ENCODE measurements at places on chromosomes 3 and 15.

GRCh38 chr3:32256206-32256605 is 17.7 kb downstream of the CMTM8 start:
- DNase-seq, result no peak

- DNase-seq, result no peak
Observed at GRCh38 chr15:57820119-57820518, 113.6 kb downstream of the POLR2M start.

DNA sequence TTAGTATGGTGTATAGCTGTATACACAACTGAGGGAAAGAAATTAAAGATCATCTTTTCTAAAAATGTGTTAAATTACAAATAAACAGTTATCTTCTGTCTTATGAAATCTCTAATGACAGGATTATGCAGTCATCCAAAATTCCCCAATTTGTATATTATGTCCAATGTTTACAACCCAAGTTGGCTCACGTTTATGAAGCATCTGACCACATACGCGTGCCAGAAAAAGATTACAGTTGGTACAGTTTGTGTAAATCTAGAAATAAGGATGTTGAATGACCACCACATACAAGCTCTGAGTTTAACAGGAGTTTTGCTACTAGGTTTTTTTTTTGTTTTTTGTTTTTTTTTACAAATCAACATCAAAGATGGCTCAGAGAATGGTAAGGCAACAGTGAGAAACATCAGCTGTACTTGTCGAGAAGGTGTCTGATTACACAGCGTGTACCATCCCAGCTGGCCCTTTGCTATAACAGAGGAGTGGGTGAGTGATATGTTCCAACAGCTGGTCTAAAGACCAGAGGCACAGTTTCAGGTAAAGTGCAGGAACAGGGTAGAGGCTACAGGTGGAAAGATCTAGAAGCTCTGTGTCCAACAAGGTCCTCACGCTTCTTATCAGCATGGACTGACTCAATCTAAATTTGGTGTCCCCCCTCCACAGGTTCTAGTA is 47.1 kb downstream of the USF3 start:
- DNase-seq, result no peak

DNA sequence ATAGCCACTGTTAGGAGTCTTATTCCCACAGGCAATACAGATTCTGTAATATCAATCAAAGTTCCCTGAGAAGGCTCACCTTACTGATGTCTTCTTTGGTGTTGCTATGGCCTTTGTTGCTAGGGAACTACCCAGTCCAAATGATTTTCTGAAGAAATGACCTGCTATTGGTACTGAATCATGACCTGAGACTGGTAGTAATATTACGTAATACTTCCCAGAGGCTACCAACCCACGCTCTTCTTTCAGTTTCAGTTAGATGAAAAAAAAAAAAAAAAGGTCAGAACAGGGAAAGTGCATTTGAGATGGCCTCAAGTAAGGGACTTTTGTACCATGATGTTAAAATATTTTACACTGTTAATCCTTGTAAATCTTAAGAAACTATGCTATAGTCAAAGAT is 1092.5 kb upstream of the EPHA6 start:
- DNase-seq, result peak; percentile 2

DNA sequence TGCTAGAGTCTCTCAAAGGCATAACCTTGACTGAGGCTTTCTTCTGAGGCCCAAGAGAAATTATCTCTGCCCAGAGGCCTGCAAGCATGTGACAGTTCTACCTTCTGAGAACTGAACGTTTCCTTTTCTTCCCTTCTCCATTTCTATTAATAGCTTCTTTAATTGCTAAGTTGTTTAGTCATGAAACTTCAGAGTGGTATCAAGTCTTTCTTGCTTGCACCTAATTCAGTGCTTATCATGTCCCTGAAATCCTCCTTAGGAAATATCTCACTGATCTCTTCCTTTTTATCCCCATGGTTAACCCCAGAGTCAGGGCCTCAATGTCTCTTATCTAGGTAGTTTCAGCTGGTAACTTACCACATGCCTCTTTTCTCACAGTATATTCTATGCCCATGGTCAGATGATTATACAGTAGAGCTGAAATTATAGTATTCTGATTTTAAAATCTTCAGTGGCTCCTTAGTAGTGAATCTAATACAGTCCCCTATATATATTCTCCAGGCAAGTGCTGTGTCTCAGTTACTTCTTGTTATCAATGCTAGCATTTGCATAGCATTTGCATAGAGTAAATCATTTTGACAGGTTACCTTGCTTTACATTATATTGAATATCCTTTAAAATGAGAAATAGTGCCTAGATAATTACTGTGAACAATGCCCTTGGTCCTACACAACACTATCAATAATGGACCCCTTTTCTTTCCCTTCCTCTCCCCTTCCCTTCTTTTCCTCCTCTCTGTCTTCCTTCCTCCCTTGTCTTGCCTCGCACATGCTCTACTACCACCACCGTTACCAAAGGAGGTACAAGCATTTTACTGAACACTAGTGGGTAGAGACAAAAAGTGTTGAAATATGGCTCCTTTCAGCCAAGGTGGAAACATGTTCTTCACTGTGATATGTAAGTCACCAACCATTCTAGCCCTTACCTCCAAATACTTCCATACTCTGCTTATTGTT is 33.0 kb downstream of the KBTBD8 start:
- DNase-seq, result no peak

GRCh38 chr3:125206934-125207333 is 5.6 kb downstream of the SLC12A8 start:
- no peak for DNase-seq

GRCh38 chr3:37986479-37987314 is 3.9 kb upstream of the VILL start:
- DNase-seq, result no peak

DNA sequence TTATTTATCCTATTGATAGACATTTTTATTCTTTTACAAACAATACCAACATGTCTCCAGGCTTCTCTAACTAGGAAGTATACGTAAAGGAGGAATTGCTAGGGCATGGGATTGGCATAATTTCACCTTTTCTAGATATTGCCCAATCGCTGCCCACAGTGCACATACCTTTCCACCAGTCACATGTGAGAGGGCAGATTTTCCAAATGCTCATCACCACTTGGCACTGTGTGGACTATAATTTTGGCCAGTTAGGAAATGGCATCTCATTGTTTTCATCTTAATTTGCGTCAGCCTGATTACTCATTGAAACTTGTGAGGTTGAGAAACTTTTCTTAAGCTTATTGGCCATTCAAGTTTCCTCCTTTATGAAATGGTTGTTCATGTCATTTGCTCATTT is 57.4 kb upstream of the POLR2M start:
- DNase-seq, result no peak

DNA sequence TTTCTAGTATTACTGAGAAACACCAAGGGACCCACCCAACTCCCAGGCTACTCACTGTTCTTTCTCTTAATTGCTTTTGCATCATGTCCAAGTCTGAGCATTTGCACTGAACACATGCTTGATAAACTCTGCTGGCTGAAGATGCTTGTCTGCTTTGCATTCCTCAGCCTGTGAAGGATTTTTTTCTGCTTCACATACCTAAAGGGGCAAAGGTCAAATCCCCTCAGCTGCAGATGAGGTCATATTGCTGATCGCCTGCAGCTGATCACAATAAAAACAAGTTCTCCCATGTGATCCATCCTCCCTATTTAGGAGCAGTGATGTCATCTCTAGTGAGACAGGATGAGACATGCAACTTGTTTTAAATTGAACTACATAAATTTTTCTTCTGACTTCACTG is 84.6 kb upstream of the DCBLD2 start:
- DNase-seq, result no peak

- DNase-seq, result no peak
Observed at GRCh38 chr3:79003994-79004393, 763.8 kb downstream of the ROBO1 start.

DNA sequence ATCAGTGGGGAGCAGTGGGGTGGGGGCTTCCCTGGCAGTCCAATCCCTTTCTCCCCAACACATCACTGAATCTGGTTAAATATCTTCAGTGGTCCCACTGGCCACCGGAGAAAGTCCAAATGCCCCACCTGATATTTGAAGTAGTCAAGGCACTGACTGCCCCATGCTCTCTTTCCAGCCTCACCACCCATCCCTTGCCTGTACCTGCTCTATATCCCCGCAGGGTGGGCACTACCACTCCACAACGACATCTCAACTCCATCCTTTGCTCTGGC is 101.7 kb downstream of the DAPK2 start:
- DNase-seq, result no peak

DNA sequence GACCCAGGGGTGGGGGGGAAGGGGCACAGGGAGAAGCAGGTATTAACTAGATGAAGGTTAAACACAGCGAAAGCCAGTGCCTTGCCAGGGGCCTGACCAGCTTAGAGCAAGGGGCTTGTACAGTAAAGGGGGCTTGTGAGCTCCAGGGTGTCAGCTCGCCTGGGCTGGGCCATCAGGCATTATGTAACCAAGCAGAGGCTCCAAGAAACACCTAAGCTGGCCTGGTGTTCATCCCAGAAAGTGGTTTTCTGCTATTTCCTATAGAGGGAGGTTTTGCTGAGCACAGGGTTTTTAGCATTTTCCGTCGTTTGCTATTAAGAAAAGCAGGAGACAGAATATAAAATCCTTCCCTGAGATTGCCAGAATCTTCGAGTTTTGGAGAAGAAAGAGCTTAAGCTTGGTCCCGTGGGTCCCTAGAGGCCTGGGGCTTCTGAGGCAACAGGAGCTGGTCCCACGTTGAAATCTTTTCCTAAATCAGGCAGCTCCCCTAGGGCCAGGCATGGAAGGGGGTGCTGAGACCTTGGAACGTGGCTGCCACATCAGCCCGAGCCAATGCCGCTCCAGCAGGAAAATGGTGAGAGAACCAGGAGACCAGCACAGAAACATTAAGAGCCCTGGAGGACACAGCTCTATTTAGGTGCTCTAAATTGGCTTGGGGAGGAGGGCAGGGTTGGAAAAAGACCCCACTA is 71.4 kb downstream of the ISG20 start:
- DNase-seq, result no peak

GRCh38 chr15:100508641-100509300 is 20.0 kb downstream of the CERS3 start:
- DNase-seq, result no peak

GRCh38 chr3:72555714-72556113 is 292.5 kb downstream of the SHQ1 start:
- DNase-seq, result no peak

- no peak for DNase-seq
Observed at GRCh38 chr3:181718987-181719911, 7.5 kb downstream of the SOX2 start.

GRCh38 chr3:163273694-163274093 is 1777.1 kb downstream of the OTOL1 start:
- no peak for DNase-seq

DNA sequence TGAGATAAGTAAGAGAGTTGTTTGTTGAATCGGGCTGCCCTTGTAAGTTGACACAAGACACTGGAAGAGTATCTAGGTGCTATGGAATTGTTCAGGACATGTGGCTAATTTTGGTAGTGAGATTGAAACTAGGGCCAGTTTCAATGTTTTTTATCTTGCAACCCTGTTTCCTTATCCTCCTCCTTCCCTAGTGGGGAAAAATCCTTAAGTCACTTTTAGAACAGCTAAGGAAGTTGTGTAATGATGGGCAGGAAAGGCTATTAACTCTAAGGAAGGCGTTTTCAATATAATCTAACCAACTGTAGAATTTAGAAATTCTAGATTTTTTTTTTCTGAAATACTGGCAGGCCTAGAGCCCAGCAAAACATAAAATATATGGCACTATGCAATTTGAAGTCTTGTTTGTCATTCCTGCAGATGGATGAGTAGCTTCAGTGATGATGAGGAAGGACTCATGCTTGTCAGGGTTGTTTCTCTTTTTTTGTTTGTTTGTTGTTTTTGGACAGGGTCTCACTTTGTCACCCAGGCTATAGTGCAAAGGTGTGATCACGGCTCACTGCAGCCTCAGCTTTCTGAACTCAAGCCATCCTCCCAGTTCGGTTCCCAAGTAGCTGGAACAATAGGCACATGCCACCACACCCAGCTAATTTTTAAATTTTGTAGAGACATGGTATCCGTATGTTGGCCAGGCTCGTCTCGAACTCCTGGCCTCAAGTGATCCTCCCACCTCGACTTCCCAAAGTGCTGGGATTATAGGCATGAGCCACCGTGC is 27.6 kb upstream of the ADAMTS9 start:
- no peak for DNase-seq

DNA sequence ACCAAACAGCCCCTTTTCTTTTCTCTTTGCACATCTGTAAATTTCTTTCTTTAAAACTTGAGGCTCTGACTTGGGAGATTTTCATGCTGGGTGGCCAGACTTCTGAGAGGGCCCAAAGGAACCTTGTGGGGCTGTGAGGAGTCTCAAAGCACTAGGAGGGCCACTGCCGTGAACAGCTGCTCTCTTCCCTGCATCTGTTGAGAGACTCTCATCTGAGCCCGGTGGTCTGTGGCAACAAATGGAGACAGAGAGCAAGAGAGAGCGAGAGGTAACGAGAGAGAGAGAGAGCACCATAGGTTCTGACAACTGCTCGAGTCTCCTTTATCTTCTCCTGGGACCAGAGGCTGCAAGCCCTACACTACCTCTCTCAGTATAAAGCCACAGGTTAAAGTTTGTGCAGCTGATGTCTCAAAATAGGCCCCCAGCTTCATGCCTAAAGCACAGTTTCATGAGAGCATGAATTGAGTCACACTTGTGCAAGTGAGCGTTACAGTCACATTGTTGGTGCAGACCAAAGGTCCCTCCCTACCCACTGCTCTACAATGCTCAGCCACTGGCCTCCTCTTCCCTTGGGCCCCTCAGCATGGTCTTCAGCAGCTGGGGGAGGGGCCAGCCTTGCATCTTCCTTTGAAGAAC is 60.7 kb downstream of the ZNF621 start:
- DNase-seq, result no peak

DNA sequence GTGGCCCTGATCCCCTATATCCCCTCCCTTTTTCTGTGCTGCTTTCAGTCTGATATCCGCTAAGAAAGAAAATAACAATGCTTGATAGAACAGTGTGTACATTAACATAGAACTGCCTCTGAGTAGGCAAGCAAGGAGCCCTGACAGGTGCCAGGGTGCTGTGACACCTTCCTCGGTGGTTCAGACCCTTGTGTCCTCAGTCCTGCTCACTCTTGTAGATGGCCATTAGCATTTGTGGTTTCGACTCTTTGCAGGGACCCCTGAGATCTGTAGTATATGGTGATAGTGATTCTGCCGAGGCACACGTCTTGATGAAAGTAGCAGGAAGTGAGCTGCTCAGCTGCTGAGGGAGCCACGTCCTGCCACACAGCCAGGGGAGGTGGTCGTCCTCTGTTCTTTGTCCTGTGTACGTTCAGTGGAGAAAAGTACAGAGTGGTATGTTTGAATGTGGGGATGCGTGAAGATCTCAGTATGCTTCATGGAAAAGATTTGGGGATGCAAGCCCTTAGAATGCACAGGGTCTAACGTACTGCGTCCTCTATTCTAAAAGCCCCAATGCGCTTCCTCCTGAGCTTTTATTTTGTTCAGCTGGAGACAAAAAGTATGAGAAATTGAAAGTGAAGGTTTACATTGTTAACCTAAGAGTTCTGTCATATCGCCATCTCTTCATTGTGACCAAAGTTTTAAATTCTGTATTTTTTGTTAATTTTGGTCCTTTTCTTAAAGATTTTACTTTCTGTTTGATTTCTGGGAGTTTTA is 35.4 kb downstream of the PXYLP1 start:
- DNase-seq, result peak; percentile 43
